Suppressor macrophage treated with lipopolysaccharide for 4 hours (primary cell): ENCODE measurements at places on chromosomes 7 and 10.

DNA sequence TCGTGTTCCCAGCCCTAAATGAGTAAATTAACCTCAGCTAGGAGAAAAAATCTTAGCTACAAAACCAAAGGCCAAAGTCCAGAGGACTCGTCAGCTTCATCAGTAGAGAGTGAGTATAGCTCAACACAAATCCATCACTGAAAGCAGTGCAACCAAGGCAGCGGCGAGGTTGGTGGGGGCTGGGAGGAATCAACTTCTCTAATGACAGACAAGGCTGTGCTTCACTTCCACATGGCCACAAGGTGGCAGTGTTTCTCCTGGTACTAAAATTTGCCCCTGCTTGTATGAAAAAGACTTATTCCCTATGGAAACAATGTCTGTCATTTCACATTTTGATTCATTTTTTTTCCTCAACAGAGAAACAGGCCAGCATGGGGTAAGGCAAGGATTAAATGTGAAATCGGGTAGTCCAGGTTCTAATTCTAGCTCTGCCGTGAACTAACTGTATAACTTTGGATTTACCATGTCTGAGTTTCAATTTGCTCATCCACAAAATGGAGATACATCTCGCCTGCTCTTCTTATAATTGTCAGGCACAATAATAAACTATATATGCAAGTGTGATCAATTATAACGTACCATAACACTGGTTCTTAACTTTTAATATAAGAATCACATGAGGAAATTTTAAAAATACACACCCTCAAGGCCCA, 39.3 kb downstream of the FAS start:
- DNase-seq = peak; percentile 85

GRCh38 chr10:30436191-30436611, 2.2 kb downstream of the MAP3K8 start:
- DNase-seq = peak; percentile 71

DNA sequence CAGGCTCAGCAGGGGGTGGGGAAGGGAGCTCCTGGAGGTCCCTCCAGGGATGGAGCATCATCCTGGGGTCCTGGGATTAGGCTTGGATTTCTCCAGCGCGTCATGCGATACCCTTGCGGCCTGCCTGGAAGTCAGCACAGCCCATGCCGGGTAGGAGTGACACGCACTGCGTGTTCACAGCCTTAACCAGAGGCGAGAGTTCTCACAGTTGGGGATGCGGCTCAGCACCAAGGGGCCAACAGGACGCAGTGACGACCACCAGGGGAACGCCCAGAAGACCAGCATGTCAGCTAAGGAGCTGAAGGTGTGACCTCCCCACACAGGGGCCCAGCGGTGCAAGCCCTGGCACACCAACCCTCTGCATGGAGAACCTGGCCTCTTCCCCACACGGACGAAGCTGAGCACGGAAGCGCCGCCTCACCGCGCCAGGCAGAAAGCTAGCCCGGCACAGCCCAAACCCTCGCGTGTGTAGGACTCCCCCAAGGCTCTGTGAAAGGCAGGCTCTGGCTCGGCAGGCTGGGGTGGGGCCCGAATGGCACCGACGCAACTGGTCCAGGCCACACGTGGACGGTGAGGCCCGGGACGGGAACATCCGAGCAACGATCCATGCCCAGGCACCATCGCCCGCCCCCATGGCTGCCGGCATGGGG, 198.6 kb downstream of the ELFN1 start:
- DNase-seq = no peak

DNA sequence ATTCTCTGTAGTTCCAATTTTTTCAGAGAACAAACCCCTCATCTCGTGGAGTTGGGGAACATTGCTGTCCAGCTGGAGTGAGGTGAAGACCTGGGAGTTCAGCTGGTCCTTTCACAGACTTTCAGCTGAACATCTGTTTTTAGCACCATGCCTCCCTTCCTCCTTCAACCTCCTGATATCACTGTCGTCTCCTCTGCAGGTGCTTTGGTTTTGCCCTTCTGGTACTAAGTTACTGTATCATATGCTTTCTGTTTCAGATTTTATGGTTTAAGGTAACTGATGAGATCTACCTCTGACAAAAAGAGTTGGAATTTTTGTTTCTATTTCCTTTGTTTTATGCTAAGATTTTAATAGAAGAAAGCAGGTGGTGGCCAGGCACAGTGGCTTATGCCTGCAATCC, 102.9 kb downstream of the ZNF438 start:
- DNase-seq = no peak

- DNase-seq = no peak
Measured at GRCh38 chr7:129370812-129371211, 63.4 kb upstream of the STRIP2 start.

DNA sequence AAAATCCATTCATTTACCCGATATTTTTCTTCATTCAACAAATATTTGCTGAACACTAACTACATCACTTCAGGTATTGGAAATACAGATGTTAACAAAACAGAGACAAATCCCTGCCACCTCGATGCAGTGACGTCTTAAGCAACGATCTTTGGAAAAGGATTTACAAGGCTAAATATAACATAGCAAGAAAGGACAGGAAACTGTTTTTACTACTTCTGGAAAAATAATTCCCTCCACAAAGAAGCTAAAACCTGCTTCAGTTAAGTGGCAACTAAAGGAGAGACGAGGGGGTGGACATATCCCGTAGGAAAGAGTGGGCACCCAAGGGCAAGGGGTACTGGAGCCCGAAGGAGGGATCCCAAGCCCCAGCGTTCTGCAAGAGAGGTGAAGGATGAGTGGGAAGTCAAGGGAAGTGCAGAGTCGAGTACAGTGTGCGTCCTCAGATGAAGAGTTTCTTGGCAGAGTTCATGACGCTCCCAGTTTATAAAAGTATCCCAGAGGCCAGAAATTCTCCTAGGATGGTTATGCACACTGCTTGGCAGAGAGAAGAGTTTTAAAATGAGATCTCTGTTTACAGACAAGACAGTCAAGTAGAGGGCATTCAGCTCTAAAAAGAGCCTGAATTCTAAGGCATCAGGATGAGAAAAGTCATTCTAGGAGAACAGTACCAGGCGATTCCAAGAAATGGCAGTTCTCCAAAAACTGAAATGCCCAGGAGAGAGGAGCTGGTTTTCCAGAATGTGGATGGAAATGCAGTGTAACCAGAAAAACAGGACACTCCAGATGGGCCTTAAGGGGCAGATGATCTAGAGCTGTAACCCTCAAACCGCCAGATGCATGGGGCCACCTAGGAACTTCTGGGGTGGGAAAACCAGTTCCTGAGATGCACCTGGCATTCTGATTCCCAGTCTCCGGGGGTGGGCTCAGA, 97.3 kb downstream of the GRB10 start:
- DNase-seq = no peak

DNA sequence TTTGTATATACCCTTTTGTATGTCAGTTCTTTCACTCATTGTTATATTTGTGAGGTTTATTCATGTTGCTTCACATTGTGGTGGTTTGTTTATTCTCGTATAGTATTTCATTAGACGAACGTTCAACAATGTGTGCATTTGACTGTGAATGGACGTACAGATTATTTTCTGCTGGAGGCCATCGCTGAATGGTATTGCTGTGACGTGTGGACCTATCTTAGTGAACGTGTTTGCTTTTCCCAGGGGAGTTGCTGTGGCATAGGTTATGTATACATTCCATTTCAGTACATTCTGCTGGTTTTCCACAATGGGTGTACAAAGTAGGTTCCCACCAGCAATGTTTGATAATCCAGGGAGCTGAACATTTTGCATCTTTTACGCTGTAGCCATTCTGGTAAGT, 31.1 kb upstream of the PLEKHS1 start:
- no peak for DNase-seq

- no peak for DNase-seq
Measured at GRCh38 chr10:28722065-28722803, 44.9 kb downstream of the BAMBI start.

DNA sequence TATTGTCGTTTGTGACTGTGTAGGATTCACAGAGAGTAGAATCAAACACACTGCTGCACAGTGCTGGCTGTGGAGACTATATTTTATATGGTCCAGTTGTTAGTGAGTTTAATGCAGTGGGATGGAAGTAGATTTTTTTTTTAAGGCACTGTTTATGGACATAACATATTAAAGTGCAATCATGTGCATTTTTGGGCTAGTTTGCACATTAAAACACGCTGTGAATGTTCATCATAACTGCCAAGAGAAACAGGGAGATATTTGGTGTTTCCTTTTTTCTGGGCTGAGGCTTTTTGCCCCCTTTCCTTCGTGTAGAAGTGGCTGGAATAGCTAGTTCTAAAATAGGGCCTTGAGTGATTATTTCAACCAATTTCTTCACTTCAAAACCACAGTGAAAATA, 139.2 kb downstream of the MYOF start:
- no peak for DNase-seq

DNA sequence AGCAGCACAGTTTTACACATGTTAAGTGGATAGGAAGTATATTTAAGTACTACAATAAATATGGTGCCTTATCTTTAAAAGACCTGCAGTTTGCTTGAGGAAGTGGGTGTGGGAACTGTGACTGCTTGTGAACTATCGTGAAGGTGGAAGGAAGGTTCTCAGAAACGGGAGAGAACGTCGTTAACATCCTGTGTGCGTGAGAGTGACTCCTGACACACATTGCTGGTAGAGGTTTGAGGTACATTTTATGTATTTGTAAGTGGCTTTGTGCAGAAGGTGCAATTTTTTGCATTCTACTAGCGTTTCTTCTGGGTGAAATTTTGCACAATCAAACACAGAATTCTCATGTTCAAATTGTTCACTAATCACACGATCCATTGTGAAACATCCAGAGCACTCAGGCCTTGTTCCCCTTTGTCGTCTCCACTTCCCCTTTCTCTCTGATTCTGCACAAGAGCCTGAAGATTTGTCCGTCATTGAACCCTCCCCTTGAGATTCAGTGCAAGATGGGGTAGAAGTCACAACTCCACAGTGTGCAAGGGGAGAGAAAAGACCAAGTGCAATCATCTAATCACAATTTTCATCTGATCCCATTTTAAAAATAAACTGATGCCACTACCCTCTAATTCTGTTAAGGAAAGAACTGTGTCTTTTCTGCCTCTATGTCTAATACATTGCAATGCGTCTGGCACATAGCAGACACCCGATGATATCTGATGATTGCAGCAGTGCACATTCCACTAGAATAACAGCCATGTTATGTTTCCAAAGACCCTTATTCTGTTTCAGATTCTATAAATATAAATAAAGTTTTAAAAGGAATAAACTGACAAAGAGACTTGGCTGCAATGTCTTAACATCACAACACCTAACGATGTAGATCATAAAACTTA, 279.9 kb downstream of the NEBL start:
- DNase-seq = peak; percentile 49

DNA sequence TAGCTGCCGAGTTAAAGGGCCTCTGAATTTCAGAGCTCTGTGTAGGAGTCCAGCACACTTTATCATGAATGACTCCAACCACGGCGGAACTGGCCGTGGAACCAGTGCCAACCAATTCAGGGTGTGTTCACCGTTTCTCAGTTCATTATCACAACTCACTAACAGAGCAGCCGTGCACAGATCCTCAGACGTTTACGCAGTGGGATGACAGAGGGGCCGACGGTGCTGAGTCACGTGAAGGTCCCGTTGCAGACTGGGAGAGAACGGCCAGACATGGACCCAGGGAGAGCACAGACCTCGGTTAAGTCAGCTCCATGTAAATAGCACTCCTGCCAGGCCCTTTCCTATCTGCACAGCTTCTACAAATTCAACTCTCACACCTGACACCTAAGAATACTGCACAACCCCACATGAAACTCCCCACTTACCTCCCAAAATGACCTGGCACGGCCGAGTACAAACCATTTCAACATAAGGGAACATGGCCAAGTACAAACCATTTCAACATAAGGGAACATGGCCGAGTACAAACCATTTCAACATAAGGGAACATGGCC, 95.5 kb downstream of the DIP2C start:
- DNase-seq = no peak

- DNase-seq = no peak
Measured at GRCh38 chr7:31432836-31433340, 81.0 kb upstream of the ITPRID1 start.
